ENCODE measurements at places on chromosomes 3 and 15.

DNA sequence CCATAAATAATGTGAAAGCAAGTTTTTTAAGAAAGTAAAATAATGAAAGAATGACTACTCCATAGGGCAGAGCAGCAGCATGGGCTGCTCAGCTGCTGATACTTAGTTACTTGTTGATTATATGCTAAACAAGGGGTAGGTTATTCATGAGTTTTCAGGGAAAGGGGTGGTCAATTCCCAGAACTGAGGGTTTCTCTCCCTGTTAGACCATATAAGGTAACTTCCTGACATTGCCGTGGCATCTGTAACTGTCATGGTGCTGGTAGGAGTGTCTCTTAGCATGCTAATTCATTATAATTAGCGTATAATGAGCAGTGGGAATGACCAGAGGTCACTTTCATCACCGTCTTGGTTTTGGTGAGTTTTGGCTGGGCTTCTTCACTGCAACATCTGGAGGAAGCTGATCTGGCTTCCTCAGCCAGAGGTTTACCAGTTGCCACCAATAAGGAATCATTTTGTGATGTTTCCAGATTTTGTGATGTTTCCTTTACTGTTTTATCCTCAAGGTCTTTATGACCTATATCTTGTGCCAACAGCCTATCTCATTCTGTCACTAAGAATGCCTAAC, 121.8 kb upstream of the CHL1 start:
- no peaks in the 10 kb centered on the region for H3K36me3 ChIP-seq
- no peak for DNase-seq
- no peak overlapping the region for H3K27ac ChIP-seq
- no peaks in the 10 kb centered on the region for H3K4me1 ChIP-seq

DNA sequence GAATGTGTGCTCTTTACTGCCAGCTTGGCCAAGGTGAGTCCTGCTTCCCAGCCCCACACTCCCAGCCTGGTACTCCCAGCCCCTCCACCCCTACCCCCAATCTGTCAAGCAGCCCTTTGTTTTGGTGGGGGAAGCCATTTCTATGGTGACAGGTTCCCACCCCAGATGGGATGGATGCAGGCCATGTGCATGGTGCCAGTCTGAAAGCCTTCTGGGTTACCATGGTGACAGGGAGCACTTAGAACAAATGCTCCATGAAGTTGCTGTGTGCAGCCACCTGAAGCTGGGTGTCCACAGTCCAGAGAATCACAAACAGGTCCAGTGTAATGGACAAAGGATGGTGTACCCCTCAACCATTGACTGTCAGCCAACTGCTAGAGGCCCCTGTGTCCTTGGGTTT, 19.1 kb upstream of the VILL start:
- H3K36me3 ChIP-seq: no peaks in the 10 kb centered on the region
- no peak overlapping the region for H3K27ac ChIP-seq
- DNase-seq: no peak
- H3K4me3 ChIP-seq: no peak overlapping the region

- H3K27me3 ChIP-seq: no peaks in the 10 kb centered on the region
- no peak overlapping the region for H3K27ac ChIP-seq
- DNase-seq: no peak
- H3K4me3 ChIP-seq: no peak overlapping the region
- H3K36me3 ChIP-seq: no peaks in the 10 kb centered on the region
These were observed 122.3 kb downstream of the PTPRG start for GRCh38 chr3:61683549-61684236.

GRCh38 chr3:194285024-194285849, 65.9 kb downstream of the CPN2 start:
- H3K4me3 ChIP-seq: no peak overlapping the region
- DNase-seq: no peak
- H3K36me3 ChIP-seq: no peaks in the 10 kb centered on the region

DNA sequence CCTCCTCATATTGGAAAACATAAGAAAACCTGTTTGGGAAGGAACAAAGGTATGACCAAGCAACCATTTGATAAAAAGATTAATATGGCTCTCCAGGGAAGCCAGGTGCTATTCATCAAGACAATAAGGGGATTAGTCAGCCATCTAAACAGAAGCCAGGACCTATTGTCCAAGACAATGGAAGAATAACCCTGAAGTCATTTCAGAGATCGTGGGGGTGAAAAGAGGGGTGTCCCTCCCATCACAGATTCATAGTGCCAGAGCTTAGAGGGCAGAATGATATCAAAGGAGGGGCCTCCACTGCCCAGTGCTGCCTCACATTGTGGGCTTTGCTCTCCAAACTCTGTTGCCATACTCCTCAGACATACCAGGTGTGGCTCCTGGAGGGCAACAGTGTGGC, 73.5 kb downstream of the DAPK2 start:
- no peaks in the 10 kb centered on the region for H3K27me3 ChIP-seq
- H3K4me1 ChIP-seq: peaks cover 28% of the 10 kb centered on the region

DNA sequence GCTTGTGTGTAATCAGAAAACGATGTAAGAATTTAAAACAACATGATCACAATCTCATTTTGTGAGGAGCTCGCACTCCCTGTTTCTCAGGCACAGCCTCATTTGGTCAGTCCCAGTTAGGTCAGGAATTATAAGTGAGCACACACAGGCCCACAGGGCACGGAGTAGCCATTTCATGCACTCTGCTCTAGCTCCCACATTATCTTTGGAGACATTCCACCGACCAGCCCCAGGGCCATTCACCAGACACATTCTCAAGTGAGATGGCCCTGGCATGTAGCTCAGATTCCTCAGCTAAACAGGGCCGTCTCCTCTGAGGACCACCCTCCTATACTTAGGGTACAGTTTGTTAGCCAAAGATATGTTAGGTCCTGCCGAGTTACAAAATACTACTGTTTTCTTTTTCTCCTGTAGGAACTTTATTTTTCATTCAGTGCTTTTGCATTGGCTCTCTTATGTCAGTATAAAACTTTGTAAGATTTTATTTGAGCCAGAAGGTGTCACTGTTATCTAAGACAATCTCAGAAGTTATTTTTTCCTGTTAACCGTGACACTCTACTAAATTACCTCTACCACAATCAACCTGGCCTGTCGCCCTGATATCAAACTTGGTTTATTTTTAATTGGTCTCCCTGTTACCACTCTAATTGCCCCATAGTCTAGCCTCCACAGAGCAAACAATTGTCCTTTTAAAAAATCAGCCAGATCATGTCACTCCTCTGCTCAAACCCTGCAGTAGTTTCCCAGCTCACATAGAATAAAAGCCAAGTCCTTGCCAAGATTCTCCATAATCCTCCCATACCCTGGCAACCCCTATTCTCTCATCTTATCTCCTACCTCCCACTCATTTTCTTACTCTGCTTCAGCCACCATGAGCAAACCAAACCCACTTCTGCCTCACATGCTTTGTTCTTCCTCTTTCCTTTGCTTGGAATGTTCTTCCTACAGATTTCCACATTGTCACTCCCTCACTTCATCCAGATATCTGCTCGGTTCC, 105.7 kb downstream of the PPP2R3A start:
- H3K4me1 ChIP-seq: peaks cover 9% of the 10 kb centered on the region
- no peak overlapping the region for H3K4me3 ChIP-seq
- DNase-seq: no peak

Data from activated naive CD8-positive, alpha-beta T cell treated with anti-CD3 and anti-CD28 coated beads, Interleukin-2, amount 10 ng/mL, durations not matched to agents 7 days and 5 days (primary cell).